Occipital lobe (tissue), 3 donors: ENCODE measurements at places on chromosomes 3 and 15. TPM values are rescaled to one million over a fixed set of nuclear protein-coding genes. Genes with fewer than 3 reads are reported as not detected.

Gene GCNT3
- not detected for total RNA-seq

Gene DPPA2
- not detected for total RNA-seq

Gene VGLL3
- 1.7 TPM for total RNA-seq

Gene ISL2
- total RNA-seq = not detected

Gene CLDN18
- not detected for total RNA-seq

Gene RNF111
- 37.1 TPM for total RNA-seq

Gene FGF7
- total RNA-seq = 0.31 TPM

Gene SHF
- total RNA-seq = 54.9 TPM

Gene GXYLT2
- 4.7 TPM for total RNA-seq

Gene DUOX1
- not detected for total RNA-seq

Gene LSAMP
- total RNA-seq = 47.3 TPM

Gene CDV3
- total RNA-seq = 117 TPM

Gene SAMMSON
- 0.47 TPM for total RNA-seq

Gene KCNAB1
- total RNA-seq = 15.3 TPM

Gene HHLA2
- total RNA-seq = not detected

Gene ROPN1
- total RNA-seq = 0.16 TPM

Gene SYNPR
- 56.5 TPM for total RNA-seq

Gene LYZL4
- not detected for total RNA-seq
